ENCODE measurements at places on chromosomes 2 and 18.

- DNase-seq, result no peak
Measured at GRCh38 chr2:70715071-70715985, 52.7 kb downstream of the ADD2 start.

DNA sequence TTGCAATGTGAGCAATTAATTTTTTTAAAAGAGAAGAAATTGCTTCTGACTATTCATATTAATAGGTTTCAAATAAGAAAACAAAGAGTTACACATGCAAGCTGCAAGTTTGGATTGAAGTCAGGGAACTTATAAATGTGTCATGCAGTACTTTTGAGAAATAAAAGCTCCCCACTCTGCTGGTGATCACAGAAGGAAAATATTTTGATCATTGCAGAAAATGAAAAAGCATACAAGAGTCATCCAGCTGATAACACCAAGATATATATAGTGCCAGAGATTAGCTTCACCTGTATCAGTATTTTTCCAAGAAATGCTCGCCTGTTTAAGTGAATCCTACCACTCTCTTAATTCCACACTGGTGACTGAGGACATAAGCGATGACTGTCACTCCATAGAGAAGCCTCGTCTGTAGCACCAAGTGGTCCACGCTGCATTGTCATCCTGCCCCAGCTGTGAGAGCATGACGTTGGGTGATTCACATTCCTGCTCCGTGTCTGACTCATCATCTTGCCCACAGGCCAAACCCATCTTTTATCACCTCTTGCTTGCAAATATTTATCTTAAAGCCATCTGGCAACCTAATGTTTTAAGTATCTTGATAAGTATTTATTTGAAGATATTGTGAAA lies 178.0 kb downstream of the ASXL3 start:
- no peak for DNase-seq

DNA sequence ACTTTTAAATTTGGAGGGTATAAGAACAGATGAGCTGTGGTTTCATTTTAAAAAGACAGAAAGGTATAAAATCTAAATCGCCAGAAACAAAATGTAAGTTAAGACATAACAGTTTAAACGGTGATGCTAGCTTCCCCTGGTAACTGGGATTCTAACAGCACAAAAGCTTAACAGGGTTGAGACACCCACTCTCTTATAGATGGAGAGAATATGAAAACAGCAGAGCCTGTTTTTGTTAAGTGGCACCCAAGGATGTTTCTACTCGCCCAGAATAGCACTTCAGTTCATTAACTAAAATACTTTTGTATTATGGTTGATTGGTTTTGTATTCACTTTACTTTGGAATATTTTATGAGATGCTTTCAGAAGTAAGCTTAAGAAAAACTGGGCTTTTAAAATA lies 151.9 kb upstream of the RND3 start:
- no peak for DNase-seq

DNA sequence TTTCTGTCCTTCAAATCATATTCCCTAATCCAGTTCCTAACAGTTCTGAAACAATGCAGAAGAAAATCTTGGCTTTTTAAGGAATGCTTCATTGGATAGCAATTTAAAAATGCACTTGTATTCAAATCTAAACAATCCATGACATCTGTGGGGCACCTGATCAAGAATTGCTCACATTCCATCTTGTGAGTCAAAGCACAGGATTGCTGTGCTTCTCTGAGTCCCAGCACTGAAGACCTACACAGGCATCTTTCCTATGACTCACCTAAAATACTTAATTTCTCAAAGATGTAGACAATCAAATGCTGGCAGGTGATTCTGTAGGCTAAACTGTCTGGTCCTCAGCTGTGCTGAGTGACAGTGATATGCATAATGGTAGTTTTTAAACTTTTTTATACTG lies 10.1 kb upstream of the ATP8B1 start:
- no peak for DNase-seq

DNA sequence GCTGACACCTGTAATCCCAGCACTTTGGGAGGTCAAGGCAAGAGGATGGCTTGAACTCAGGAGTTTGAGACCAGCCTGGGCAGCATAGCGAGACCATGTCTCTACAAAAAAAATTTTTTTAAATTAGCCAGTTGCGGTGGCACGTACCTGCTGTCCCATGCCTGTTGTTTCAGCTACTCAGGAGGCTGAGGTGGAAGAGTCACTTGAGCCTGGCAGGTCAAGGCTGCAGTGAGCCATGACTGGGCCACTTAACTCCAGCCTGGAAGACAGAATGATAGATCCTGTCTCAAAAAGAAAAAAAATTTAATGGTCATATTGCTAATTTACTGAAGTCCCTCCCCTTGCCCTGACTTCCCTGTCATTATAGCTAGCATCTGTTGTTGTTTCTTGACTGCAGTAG lies 112.6 kb downstream of the ARHGAP28 start:
- no peak for DNase-seq

DNA sequence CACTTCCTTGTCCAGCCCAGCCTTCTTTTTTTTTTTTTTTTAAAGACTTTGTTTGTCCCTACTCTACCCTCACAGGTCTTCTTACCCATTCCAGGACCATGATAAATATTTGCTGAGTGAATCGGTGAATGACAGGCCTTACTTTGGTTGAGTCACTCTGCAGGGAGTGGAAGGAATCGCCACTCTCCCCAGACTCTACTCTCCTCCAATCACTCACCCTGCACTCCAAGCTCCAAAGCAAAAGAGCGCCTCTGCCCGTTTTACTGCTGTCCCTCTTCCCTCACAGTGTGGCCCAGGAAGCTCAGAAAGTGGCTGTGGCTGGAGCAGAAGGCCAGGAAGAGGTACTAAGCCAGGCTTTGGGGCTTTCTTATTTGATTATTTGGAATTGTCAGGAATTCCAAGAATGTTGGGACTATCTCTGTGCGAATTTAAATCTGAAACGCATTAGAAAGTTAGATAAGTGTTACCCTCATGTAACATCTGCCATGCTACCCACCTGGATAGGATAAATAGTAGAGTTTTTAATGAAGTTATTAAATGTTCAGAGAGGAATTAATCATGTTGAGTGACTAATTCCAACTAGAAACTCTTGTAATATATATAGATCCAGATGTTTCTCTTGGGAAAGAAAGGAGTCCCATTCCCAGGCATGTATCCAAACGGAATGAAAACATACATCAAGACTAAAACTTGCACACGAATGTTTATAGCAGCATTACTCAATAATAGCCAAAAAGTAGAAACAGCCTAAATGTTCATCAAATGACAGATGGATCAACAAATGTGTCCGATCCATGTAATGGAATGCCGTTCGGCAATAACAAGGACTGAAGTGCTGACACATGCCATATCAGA lies 43.0 kb upstream of the CHMP1B start:
- no peak for DNase-seq

- DNase-seq, result no peak
Measured at GRCh38 chr2:151845884-151846283, 17.7 kb upstream of the ARL5A start.

DNA sequence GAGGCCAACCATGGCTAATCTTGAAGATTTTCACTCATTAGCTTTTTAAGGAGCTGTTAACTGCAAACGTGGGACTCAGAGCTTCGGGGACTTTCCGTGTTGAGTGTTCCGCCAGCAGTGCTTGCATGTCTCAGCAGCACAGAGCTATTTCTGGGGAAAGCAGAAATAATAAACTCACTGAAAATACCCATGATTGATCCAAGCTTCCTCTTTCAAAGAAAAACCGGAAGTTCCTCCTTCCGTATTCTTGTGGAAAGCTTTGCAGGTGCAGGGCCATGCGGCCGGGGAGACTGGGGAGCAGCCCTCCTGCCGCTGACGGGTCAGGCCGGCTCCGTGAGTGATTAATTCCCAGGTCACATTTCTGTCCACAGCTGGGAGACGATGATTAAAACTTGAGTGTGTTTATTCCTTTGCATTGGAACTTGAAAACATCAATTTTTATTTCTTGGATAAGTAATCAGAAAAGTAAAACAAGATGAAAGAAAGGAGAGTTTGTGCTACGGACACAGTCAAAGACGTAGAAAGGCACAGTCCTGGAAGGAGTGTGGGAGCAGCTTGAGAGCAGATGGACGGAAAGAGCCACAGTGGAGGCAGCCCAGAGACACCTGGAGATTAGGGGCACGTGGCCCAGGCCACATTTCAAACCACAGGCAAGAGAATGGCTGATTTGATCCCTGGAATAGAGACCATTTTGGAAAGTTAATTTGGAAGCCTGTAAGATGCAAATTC lies 54.2 kb upstream of the CTDP1 start:
- no peak for DNase-seq

All from stimulated activated CD8-positive, alpha-beta memory T cell treated with anti-CD3 and anti-CD28 coated beads, Interleukin-15, amount 100 ng/mL, for 1 hour (primary cell).